Fibroblast of skin of scalp (primary cell): ENCODE measurements at places on chromosomes 1 and 21.

DNA sequence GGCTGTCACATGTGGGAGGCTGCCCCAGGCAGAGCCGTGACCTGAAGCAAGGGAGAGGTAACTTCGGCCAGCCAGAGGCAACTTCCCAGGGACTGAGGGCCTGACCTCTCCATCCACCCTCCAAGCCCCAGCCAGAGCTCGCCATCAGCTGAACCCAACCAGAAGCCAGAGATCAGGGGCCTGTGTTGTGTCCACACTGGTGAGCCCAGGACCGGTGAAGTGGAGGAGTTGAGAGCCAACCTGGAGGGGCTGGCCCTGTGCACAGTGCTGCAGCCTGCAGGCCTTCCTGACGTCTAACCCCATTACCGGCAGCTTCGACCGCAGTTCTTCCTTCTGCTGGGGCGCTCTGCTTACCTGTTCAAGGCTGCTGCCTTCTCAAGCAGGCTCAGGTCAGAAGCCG, 19.6 kb upstream of the PDE9A start:
- no peak for DNase-seq

GRCh38 chr1:206933333-206933945, 11.7 kb upstream of the FCMR start:
- DNase-seq = no peak

DNA sequence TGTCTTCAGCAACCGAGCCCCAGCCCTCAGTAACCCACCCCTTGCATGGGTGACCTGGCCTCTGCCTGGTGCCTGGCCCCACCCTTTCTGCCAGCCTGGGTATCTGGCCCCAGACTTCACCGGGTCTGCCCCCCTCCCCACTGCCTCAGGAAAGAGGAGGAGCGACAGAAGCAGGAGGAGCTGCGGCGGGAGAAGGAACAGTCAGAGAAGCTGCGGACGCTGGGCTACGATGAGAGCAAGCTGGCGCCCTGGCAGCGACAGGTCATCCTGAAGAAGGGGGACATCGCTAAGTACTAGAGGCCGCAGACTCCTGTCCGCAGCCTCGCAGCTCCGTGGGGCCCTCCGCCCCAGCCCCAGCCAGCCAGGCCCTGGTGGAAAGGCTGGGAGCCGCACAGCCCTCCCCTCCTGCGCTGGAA, 6.1 kb downstream of the TNFRSF25 start:
- no peak for DNase-seq

GRCh38 chr21:15255763-15256162, 191.0 kb upstream of the NRIP1 start:
- DNase-seq = no peak

- DNase-seq = no peak
These were observed 66.0 kb downstream of the MATN1 start for GRCh38 chr1:30657131-30658013.

- no peak for DNase-seq
These were observed 14.1 kb downstream of the TMCO4 start for GRCh38 chr1:19785660-19786059.

DNA sequence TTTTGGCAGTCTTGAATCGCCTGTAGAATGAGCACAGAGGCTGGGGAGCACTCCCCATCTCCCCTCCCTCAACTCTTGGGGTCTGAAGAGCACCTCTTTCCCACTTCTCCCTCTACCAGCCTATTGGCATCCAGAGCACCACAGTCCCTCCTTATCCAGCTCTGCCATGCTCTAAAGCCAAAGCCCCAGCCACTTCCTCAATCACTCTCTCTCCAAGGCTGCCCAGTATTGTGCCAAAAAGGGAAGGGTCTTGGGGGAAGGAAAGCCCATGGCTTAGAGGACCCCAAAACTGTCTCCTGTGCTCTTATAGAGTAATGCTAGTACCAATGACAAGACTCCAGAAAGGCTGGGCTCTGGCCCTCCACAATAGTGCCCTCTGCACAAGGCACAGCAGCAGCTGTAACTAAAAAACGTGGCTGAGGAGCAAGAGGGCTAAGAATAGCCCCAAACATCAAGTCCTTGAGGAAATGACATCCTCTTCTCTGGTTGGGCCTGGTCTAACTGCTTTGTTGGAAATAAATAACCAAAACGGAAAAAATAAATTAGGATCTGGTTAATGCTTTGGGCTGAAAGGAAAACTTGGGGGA, 28.4 kb downstream of the SLC27A3 start:
- DNase-seq = no peak

DNA sequence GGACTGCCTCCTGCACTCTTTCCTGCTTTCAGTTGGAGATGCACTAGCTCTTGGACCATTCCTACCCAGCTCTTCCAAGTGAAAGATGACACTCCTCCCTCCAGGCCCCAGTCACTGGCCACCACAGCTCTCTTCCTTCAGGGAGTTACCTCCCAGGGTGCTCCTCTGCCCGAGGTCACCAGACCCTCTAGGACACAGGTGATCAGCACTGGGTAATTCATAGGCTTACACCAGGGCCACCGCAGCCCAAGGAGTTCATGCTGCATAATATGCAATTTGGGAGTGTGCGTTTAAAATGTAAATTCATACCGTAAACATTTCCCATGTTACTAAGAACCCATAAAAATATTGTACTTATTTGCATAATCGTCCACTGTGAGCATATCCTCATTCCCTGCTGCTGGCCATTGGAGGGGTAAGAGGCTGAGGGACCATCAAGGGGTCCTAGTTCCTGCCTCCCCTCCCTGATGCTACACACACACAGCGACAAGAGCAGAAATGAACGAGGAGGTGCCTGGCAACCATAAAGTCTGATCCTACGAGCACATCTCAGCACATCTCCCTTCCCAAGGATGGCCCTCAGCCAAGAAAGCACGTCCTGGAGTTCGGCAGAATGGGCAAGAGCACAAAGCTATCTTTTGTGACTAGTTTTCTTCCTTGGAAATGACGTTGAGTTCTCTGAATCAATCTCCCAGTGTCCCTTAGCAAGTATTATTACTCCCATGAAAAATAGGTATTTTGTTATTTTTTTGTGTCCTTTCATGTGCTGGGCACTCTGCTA, 222.9 kb upstream of the RAB4A start:
- no peak for DNase-seq

DNA sequence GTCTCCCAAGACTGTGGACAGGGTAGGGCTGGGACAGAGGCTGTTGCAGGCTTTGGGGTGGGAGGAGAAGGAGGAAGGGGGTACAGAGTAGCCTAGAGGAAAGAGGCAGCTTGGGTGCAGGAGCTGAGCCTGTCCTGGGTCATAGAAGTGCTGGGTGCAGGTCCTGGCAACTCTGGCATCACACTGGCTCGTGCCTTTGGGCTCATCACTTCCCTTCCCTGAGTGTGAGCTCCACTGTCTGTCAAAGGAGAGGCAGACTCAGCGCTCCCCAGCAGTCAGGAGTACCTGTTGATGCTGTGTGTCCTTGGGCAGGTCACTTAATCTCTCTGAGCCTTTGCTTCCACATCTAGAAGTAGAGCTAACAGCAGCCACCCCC, 157.1 kb downstream of the PTPRU start:
- DNase-seq = no peak

DNA sequence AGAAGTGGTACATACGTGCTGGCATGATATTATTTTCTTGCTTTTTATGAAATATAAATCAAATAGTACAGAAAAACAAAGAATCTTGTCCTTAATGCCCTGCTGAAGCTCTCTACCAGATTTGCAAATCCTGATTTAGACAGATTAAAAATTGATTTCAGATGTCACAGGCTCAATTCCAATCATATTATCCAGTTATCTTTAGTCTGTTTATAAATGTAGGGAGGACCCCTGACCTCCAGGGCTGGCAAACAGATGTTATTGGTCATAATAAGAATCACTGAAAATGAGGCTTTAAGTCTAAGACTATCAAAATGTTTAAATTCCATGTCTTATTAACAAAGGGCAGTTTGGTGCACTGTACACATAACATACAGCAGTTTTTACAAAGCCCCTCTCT, 62.1 kb downstream of the TP53BP2 start:
- DNase-seq = no peak

DNA sequence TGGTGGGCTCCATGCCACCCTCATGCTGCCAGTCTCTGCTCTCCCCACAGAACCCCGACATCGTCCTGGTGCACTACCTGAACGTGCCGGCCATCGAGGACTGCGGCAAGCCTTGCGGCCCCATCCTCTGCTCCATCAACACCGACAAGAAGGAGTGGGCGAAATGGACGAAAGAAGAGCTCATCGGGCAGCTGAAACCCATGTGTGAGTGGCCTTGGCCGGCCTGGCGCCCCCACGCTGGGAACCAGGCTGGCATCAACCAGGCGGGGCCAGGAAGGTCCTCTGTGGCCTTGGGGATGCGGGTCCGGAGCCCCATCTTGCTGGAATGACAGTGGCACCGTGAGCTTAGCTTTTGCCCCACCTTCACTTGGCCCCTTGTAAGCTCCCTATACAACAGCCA, 130.7 kb upstream of the VAMP3 start:
- DNase-seq = no peak

- DNase-seq = peak; percentile 65
These were observed 11.8 kb downstream of the NFYC start for GRCh38 chr1:40703316-40703715.

DNA sequence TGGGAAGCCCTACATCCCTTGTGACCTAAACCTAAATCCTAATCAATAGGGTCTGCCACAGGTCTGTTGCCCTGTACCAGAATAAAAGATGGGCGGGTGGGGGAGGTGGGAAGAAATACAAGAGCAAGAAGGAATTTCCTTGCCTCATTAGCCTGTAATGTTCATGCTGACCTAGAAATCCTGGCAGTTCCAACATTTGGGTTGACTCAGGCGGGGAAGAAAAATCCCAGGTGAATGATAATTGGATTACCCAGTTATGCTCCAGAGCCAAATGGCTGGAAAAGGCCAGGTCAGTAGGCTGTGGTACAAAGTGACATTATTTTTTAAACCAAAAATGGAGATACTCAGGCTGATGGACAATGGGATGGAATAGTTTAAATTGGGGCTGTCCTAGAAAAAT, 27.3 kb upstream of the A3GALT2 start:
- no peak for DNase-seq

GRCh38 chr1:203096566-203096965, 10.8 kb upstream of the MYOG start:
- DNase-seq = no peak

GRCh38 chr1:165598676-165599059, 32.4 kb upstream of the MGST3 start:
- no peak for DNase-seq

- no peak for DNase-seq
These were observed 26.4 kb upstream of the DPH5 start for GRCh38 chr1:101051688-101052638.

GRCh38 chr1:203098914-203099520, 13.2 kb upstream of the MYOG start:
- DNase-seq = no peak

DNA sequence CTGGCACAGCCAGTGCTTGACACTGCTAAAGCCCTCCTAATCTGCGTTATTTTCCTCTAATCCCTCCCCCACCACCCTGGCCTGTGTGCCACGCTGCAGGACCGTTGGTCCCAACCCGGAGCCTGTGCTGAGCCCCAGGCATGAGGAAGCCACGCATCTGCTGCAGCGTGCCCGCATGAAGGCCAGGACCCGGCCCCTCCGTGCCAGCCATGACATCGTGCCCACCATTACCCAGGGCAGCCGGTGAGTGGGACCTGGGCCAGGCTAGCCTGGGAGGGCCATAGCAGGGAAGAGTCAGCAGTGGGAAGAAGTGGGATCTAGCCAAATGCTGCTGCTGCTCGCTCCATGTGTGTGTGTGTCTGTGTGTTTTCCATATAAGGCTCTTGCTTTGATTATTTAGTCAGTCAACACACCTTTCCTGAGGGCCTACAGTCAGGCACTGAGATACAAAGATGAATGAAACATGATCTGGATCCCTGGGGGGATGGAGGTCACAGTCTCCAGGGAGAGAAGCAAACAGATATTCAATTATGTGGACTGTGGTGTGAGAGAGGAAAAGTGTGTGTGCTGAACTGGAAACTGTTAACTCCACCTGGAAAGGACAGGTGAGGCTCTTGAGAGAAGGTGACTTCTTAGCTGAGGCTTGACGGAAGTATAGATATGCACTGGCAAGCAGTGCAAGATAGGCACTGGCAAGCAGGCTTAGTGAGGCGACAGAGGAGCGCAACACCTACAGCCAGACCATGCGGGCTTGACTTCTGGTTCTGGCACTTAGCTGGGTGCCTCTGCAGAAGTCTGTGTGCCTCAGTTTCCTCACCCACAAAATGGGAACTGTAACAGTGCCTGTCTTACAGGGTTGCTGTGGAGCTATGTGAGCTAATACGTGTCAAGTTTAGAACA, 15.9 kb downstream of the KIAA1614 start:
- DNase-seq = no peak

GRCh38 chr1:23732363-23733224, 10.7 kb upstream of the ELOA start:
- peak; percentile 32 for DNase-seq

DNA sequence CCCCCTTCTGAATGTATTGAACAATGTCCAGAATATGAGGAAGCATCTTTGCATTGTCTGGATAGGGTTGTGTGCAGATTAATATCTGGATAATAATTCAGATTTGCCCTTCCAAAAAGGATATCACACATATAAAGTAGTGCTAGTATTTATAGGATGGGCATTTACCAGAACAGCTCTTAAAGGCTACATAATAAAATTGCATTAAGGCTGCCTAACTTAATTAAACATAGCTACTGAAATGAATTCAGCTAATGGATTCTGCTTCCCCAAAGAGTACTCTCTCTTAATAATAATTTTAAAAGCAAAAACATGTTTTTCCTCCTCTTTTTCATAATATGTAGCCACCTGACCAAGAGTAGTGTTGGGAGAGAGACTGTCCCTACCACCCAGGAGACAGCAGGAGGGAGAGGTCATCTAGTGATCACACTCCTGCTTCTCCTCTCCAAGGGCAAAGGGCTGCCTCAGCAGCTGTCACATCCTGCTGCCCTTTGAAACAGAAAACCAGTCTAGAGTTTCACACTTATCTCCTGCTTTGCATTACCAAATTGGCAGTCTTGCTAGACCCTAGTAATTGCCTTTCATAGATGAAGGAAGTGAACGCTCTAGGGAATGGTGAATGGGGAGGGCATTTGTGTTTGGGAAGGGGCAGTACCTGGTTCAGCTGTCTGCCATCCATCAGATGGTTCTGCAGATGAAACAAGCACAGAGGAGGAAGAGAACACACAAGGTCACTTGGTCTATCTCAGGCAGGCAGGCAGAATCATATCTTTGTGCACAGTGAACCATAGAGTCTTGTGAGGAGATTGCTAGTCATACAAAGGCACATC, 29.3 kb upstream of the DDAH1 start:
- DNase-seq = no peak

- DNase-seq = peak; percentile 87
These were observed 32.6 kb downstream of the DNTTIP2 start for GRCh38 chr1:93846206-93846991.

- DNase-seq = peak; percentile 14
These were observed 6.6 kb downstream of the SLC2A5 start for GRCh38 chr1:9062846-9063245.

GRCh38 chr1:12001249-12001917, 17.9 kb upstream of the MIIP start:
- DNase-seq = peak; percentile 83

DNA sequence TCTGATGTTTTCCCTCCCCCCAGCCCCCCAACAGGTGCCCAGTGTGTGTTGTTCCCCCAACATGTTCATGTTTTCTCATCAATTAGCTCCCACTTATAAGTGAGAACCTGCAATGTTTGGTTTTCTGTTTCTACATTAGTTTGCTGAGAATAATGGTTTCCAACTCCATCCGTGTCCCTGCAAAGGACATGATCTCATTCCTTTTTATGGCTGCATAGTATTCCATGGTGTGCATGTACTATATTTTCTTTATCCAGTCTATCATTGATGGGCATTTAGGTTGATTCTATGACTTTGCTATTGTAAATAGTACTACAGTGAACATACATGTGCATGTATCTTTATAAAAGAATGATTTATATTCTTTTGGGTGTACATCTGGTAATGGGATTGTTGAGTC, 24.6 kb downstream of the ZNF678 start:
- no peak for DNase-seq
